Lung microvascular endothelial cell (primary cell): ENCODE measurements at places on chromosomes 6 and 20.

DNA sequence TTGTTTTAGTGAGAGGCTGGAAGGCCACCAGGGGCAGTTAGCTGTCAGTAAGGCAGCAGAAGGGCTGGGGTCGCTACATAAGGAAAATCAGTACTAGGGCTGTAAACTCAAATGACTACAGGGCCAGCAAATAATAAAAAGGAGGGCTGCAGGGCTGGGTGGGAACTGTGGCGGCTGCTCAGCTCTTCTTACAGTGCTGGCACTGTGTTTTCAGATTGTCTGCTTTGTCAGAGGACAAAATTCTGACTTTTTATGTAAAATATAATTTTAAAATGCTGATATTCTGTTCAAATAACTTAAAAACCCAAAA is 23.2 kb downstream of the HLA-A start:
- no peak for DNase-seq

- no peak for DNase-seq
Measured at GRCh38 chr20:61057443-61058121, 194.5 kb upstream of the CDH4 start.

DNA sequence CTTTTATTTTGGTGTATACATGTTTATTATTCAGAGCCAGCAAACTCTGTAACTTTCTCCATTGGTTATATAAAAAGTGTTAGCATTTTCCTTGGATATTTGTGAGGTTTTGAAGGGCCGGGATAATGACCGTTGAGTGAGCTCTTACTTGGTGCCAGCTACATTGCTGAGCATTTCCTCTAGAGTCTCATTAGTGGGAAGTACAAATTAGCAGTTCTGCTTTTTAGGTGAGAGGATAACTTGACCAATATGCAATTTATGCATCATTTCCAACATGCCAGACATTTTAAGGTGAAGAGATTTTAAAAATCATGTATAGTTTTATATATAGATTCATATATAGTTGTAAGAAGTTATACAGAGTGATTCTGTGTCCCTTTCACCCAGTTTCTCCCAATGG is 84.3 kb downstream of the CARMIL1 start:
- DNase-seq, result no peak

DNA sequence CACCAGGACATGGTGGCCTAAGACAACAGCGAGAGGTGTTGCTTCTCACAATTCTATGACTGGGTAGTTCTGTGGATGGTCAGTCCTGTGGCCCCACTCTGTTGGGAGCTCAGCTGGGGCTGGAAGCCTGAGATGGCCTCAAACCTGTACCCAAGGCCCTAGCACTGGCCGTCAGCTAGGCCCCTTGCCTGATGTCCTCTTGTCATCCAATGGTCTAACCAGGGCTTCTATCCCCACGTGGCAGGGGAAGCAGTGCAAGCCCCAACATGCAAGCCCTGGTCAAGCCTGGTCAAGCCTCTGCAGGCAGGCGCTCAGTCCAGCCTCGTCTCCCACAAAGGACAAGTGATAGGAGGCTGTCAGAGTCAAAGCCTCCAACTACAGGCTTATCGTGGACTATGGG is 196.5 kb upstream of the CST7 start:
- DNase-seq, result no peak

- DNase-seq, result peak; percentile 36
Measured at GRCh38 chr20:9279918-9280401, 211.1 kb downstream of the PLCB4 start.
